Activated naive CD4-positive, alpha-beta T cell (primary cell): ENCODE measurements at places on chromosomes 3 and 15.
A peak's percentile ranks its signal among the peaks of the same experiment; 100 is the strongest.

- no peak for DNase-seq
These were observed 43.5 kb upstream of the OSBPL11 start for GRCh38 chr3:125638799-125639198.

DNA sequence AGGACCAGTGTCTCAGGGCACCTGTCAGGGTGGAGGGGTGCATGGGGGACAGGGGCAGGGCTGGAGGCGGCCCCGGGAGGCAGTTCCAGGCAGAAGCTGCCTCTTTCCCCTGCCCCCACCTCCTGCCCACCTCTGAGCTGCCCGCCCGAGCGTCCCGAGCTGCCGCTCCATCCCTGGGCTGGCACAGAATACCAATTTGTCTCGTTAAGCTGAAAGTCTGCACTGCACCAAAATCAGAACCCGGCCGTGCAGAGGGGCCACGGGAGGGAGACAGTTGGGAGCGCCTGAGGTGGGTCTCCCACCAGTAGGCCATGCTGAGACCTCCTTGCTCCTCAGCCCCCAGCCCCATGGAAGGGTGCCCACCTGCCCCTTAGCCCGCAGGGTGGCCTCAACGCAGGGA lies 1.3 kb upstream of the ATP2B2 start:
- DNase-seq: no peak

- no peak for DNase-seq
These were observed 515.9 kb downstream of the NLGN1 start for GRCh38 chr3:173913397-173913796.

DNA sequence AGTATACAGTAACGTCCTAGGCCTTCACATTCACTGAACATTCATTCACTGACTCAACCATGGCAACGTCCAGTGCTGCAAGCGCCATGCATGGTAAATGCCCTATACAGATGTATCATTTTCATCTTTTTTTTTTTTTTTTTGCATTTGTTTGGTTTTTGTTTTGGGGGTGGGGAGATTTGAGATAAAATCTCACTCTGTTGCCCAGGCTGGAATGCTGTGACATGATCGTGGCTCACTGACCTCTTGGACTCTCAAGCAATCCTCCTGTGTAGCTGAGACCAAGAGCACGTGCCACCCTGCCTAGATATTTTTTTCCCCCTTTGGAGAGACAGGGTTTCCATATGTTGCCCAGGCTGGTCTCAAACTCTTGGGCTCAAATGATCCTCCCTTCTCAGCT lies 37.4 kb downstream of the SUSD5 start:
- no peak for DNase-seq

GRCh38 chr3:97930018-97930417 lies 42.2 kb downstream of the RIOX2 start:
- DNase-seq: no peak

DNA sequence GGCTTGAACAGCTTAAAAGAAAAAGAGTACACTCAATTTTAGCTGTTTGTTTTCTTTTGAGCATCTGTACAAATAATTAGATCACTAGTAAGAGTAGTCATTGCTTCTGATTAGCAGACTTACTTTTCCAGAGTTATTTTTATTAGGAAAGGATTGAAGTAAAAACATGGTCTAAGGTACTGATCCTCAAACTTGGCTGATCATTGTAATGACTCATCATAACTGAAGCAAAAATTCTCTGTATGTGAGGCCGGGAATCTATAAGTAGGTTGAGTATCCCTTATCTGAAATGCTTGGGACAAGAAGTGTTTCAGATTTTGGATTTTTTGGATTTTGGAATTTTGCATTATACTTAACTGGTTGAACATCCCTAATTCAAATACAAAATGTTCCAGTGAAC lies 12.4 kb downstream of the NMD3 start:
- no peak for DNase-seq

DNA sequence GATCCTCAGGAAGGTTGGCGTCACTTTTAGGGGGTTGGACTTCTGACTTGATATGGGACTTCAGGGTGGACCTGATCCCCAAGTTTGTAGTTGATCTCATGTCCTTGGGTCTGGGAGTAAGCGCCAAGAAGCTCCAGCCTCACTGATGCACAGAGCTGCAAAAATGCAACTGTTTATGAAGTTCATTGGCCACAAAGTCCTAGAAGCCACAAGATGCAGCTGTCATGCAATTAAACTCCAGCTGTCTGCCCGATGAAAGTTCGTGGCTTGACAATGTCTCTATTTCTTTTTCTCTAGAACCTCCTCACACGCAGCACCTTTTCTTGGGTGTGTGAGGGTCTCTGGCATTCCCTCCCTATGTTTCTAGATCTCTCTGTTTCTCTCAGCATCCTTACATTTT lies 9.2 kb upstream of the ACAN start:
- no peak for DNase-seq

DNA sequence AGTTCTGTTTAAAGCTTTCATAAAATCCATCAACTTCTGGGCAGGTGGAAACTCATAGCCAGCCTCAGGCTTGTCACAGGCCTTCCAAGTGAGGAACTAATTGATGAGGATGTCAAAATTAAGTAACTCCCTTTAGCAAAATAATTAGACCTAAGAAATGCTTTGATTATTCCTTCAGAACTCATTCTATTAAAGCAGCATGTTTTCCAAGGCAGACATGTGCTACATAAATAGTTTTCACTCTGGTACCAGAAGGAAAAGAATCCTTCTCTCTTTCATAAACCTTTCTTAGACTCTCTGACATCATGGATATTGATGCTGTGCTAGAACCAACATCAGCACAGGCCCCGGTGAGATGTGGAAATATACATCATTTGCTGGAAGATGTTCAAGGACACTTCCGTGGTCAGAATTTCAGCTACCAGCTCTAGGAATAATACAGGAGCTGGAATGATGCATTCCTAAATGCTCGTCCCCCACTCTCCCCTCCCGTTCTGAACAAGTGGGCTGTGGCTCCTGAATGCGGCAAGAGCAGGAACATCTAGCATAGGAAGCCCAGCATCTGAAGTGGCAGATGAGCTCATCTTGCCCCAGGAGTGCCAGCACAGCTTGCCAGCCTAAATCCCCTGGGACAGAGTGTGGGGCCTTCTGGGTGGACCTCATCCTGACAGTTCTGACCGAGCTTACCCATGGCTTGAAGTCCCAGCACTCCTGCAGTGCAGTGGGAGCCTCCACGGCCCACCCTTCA lies 82.4 kb downstream of the WWTR1 start:
- no peak for DNase-seq

DNA sequence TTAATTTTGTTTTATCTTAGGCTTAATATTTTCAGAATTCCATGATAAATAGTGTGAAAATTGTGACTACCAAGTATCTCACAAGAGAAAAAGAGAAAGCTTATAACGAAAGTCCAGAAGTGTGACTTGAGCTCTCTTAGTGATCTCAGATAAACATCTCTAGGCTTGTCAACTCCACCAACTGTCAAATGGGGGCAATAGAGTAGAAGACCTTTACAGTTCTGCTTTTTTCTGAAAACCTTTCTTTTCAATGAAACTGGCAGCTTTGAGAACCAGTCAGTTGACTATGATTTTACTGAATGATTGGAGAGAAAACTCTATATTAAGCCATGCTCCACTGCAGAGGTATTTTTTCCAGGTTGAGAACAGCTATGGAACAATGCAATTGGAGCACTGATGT lies 119.2 kb upstream of the TP63 start:
- DNase-seq: no peak

- DNase-seq: peak; percentile 16
These were observed 16.6 kb downstream of the EPB42 start for GRCh38 chr15:43204016-43204901.

GRCh38 chr15:39884351-39884750 lies 35.7 kb downstream of the GPR176 start:
- DNase-seq: no peak

GRCh38 chr3:151769175-151769574 lies 35.4 kb downstream of the AADACL2 start:
- DNase-seq: no peak

DNA sequence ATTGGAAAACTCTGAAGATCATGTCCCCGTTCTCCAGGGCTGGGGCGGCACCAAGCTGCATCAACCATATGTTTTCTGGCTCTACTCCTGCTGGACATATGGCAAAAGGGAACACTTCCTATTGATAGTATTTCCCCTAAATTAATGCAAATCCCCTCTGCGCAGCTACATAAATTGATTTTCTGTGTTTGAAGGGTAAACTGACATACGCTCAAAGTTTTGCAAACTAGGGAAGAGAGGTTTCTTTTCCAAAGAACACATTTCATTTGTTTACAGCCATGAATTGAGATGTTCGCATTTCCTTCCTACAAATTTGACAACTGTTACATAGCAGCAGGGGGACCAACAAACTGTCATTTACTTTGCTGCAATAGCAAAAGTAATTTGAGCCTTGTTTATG lies 35.9 kb downstream of the CTXND1 start:
- DNase-seq: no peak

- DNase-seq: no peak
These were observed 12.6 kb upstream of the RPS17 start for GRCh38 chr15:82552861-82553260.

DNA sequence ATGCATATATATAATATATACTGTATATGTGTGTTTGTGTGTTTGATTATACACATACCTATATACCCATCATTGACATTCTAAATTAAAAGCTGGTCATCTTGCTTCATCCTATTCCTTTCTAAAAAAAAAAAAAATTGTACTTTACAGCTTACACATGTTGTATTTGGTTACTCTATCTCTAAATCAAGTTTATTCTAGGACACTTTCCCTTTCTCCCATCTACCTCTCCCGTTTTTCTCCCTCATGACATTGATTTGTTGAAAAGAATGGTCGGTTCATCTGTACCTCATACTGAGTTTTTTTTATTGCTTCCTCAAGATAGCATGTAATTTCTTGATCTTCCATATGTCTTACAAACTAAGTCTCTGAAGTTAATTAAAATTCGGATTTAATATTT lies 26.9 kb downstream of the GABPB1 start:
- DNase-seq: no peak

DNA sequence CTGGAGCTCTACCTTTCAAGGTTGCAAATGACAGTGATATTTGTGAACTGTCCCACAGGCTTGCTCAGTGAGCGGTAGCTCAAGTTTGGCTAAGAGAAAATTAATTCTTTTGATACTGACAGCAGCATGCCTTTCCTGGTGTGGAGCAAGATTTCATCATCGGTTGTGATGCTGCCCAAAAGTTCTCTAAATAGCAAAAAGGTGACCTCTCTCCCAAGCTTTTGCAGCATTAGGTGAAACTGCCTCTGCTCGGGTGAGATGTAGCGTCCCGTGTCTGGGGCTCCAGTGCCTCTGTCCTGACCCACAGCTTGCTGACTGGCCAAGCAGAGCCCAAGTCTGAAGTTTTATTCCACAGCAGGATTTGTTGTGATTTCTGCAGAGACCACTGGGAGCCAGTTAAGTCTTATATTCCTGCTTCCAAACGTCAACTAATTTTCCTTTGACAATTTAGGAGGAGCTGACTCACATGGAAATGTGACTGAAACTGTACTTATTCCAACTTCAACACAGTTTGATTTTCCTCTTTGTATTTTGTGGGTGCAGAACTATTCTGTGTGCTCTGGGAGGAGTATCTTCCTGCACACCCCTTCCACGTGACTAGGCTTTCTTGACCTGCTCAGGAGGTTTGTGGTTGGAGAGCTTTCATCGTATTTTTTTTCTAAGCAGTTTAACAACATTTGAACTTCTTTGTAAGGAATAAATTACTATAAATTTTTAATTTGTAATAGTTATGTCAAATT lies 5.9 kb downstream of the SYNM start:
- DNase-seq: no peak

- DNase-seq: no peak
These were observed 835 bp upstream of the TTLL3 start for GRCh38 chr3:9809239-9809614.

DNA sequence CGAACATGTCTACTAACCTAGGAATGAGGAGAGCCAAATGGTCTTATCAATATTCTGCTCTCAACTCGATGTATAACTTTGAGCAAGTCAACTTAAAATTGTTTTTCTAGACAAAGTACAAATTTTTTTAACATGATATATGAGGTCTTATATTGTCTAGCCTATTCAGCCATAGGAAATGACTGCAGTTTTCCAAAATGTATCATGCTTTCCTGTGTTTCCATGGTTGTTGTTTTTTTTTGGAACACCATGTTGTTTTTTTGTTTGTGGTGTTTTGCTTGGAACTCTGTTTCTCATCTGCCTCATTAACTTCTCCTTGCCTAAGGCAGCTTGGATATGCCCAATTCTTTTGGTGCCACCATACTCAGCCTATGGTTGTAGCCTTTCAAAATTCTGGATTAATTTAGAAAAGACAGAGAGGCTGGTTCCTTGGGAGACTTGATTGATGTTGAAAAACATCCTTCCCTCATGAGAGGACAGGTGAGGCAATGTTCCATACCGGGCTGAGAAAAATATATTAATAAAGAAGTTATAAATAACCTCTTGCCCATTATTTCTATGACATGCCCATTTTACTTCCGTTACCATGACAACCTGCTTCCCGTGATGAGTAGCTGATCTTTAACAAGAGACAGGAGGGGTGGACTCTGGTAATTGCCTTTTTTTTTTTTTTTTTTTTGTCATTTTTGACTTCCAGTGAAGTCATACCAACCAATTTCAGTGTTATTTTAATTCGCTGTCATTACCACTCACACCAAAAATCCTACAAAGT lies 687.9 kb upstream of the GRM7 start:
- DNase-seq: no peak

- DNase-seq: no peak
These were observed 6.0 kb downstream of the TM4SF4 start for GRCh38 chr3:149480326-149481017.

GRCh38 chr3:177561365-177561764 lies 364.1 kb upstream of the TBL1XR1 start:
- DNase-seq: no peak

GRCh38 chr3:156551746-156552145 lies 3.2 kb downstream of the SSR3 start:
- no peak for DNase-seq

DNA sequence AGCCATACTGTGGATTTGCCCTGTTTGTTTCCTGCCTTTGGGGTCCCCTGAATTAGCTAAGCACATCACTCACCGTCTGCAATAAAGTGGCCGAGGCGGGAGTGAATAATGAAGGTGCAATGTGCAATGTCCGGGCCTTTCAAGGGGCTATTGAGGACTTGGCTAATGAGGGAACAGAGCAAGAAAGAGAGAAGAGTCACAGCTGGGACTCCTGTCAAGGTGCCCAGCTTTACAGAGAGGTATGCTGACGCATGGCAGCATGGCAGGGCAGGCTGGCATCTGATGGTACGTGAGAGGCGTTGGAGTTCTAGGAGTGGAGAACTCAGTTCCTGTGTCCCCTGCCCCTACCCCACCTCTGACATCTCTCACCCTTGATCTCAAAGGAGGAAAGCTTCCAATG lies 13.8 kb upstream of the ATP2B2 start:
- no peak for DNase-seq
